ENCODE measurements at places on chromosomes 6 and 20. TPM values are rescaled to one million over a fixed set of nuclear protein-coding genes. Genes with fewer than 3 reads are reported as not detected.

DNA sequence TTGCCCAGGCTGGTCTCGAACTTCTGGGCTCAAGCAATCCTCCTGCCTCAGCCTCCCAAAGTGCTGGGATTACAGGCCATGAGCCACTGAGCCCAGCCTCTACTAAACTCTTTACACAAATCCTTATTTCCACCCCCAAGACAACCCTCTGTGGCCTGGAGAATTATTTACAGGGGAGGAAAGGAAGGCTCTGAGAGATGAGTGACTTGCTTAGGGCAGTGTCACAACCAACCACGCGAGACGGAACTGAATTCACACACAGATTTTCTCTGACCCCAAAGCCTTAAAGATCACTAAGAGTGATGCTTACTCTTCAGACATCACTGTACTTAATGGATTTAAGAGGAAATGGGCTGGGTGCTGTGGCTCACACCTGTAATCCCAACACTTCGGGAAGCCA, 86.2 kb downstream of the RIPOR3 start:
- H3K36me3 ChIP-seq = no peaks in the 10 kb centered on the region
- peak; percentile 72 for DNase-seq
- no peaks in the 10 kb centered on the region for H3K4me1 ChIP-seq
- no peak overlapping the region for H3K27ac ChIP-seq

- peaks cover 25% of the 10 kb centered on the region for H3K4me1 ChIP-seq
- no peak for DNase-seq
- H3K27me3 ChIP-seq = no peaks in the 10 kb centered on the region
- H3K36me3 ChIP-seq = no peaks in the 10 kb centered on the region
- no peak overlapping the region for H3K27ac ChIP-seq
Observed at GRCh38 chr6:169271877-169272216, 18.2 kb upstream of the THBS2 start.

DNA sequence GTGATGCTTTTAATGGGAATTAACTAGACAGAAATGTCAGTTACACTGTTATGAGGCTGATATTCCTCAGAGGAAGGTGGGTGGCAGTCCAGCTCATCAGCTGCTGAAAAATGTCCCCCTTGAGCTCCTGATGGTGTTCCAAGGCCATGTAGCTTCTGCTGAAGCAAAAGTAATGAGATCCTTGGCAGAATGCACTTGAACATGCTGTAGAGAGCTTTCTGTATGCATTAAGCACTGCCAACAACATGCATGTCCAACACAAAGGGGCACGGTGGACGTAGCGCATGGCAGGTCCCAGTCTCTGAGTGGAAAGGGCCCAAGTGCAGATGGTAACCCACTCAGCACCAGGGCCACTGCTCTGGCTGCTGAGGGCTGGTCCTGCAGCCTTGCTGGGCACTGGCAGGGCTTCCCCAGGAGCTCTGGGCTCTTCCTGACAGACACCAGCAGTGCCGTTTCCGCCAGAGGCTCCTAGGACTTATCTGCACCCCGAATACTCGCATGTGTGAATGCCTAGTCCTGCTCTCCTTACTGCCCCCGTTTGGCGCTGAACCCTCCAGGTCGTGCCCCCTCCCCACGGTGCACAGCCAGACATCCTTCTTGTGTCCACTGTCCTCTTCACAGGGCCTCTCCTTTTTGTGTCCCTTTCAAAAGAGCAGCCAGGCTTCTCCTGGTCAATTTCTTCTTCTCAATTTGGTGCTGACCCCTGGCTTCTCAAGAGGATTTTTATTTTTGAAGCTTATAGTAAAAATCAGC, 18.6 kb upstream of the SYNDIG1 start:
- H3K27me3 ChIP-seq = peaks cover 11% of the 10 kb centered on the region
- no peak overlapping the region for H3K4me3 ChIP-seq
- H3K27ac ChIP-seq = no peak overlapping the region

DNA sequence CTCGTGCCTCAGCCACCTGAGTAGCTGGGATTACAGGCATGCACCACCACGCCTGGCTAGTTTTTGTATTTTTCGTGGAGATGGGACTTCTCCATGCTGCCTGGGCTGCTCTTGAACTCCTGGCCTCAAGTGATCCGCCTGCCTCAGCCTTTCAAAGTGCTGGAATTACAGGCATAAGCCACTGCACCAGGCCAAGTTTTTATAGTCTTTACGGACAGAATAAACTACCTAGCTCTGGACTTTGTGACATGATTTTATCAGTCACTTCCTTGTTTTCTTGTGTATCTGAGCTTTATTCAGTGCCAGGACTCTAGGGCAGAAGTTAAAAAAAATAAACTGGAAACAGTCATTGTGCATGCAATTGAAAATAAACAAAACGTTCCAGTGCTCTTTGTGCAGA, 46.7 kb upstream of the RALGAPA2 start:
- DNase-seq = no peak
- no peaks in the 10 kb centered on the region for H3K36me3 ChIP-seq
- no peak overlapping the region for H3K27ac ChIP-seq
- H3K4me3 ChIP-seq = no peak overlapping the region
- no peaks in the 10 kb centered on the region for H3K4me1 ChIP-seq

- H3K36me3 ChIP-seq = no peaks in the 10 kb centered on the region
- H3K27me3 ChIP-seq = no peaks in the 10 kb centered on the region
- H3K4me3 ChIP-seq = no peak overlapping the region
- H3K27ac ChIP-seq = no peak overlapping the region
- no peak for DNase-seq
Observed at GRCh38 chr20:20895537-20895936, 183.1 kb upstream of the RALGAPA2 start.

DNA sequence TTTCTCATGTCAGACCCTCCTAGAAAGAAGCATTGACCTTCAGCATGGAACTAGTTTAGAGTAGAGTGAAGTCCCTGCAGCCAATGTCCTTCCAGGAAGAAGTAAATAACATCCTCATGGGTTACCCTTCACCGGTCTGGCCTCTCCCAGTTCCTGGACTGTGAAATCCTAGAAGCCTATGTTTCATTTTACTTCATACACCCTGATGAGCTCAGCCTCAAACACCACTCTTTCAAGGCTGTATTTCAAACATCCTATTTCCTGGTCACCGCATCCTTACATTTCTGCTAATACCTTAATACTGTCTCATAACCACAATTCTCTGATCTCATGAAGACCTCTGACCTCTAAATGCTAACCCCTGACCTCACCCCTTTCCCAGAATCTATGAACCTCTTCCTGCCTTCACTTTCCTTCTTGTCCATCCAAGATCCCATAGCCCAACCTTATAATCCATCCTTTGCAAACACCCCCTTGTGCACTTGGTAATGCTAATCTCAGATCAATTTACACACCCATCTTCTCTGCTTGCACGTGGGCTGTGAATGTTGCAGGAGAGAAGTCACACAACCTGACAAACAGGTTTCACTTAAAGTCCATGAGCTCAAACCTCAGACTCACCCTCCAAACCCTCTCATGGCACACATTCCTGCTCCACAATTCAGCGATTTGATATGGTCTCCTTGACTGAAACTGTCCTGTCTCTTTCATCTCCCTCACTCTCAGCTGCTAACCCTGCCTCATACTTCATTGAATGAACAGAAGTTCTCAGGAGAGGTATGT, 30.2 kb downstream of the SLC2A10 start:
- H3K27me3 ChIP-seq = peaks cover 11% of the 10 kb centered on the region
- no peak overlapping the region for H3K4me3 ChIP-seq
- H3K36me3 ChIP-seq = peaks cover 12% of the 10 kb centered on the region
- H3K4me1 ChIP-seq = no peaks in the 10 kb centered on the region
- DNase-seq = no peak

- DNase-seq = peak; percentile 88
- no peaks in the 10 kb centered on the region for H3K4me1 ChIP-seq
- peaks cover 20% of the 10 kb centered on the region for H3K27me3 ChIP-seq
- H3K27ac ChIP-seq = no peak overlapping the region
Observed at GRCh38 chr6:157688960-157689599, 134.0 kb upstream of the SNX9 start.

GRCh38 chr6:67467341-67467740, 1167.7 kb upstream of the ADGRB3 start:
- no peaks in the 10 kb centered on the region for H3K36me3 ChIP-seq
- DNase-seq = no peak
- H3K4me3 ChIP-seq = no peak overlapping the region

GRCh38 chr6:55494411-55494810, 84.6 kb downstream of the HMGCLL1 start:
- no peaks in the 10 kb centered on the region for H3K27me3 ChIP-seq
- H3K4me3 ChIP-seq = no peak overlapping the region
- DNase-seq = no peak
- H3K27ac ChIP-seq = no peak overlapping the region
- H3K4me1 ChIP-seq = no peaks in the 10 kb centered on the region

- DNase-seq = no peak
- no peak overlapping the region for H3K27ac ChIP-seq
- H3K4me3 ChIP-seq = no peak overlapping the region
Observed at GRCh38 chr6:170144571-170145271, 146.2 kb downstream of the DLL1 start.

DNA sequence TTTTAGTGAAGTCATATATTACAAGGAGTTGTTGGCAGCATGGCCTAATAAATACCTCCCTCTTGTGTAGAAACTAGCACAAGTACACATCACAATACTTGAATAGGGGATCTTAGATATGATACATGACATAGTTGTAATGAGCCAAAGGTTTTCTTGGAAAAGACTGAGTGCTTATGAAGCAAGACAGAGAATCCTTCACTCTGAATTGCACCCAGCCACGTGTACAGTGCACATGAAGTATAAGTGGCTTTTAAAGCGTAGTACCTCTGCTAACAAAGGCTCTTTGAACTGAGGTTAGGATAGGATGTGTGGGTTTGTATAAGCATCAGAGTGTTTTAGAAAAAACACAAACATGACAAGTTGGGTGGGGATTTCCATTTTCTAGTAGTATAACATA, 145.5 kb upstream of the STMND1 start:
- H3K27ac ChIP-seq = no peak overlapping the region
- H3K4me1 ChIP-seq = peaks cover 2% of the 10 kb centered on the region
- H3K4me3 ChIP-seq = no peak overlapping the region
- DNase-seq = no peak
- no peaks in the 10 kb centered on the region for H3K27me3 ChIP-seq

DNA sequence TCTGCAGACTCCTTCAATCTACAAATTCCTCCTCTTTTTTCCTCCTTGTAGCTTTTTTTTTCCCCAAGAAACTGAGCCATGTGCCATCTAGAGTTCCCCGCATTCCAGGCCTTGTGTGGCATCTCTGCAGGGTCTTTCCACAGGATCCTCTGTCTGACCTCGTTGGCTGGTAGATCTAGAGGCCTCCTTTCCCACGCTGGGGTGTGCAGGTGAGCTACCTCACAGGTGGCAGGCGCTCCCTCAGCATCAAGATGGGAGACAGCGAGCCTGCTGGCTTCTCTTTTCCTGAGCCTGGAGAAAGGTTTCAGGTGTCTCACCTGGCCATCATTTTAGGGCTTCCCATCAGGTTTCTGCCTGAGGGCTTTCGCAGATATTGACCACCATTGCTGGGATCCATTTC, 9.6 kb upstream of the NELFCD start:
- no peaks in the 10 kb centered on the region for H3K4me1 ChIP-seq
- no peak for DNase-seq
- no peak overlapping the region for H3K4me3 ChIP-seq
- peaks cover 3% of the 10 kb centered on the region for H3K27me3 ChIP-seq

DNA sequence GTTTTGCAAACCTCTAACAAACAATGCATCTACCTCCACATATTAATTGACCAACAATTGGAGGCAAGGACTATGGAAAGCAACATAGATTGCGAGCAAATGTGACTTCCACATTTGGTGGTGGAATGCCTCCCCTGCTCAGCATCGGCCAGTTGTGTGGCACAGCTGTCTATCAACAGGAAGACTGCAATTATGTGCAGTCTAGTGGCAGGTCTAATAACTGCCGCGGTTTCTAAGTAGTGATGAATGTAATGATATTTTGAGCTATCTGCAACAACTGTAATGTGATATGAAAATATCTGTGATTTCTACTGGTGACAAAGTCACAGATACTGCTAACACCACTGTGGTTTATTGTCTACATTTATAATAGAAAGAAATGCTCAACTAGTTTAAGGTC, 56.8 kb downstream of the NCR2 start:
- no peak overlapping the region for H3K27ac ChIP-seq
- no peak for DNase-seq
- H3K27me3 ChIP-seq = peaks cover 2% of the 10 kb centered on the region
- no peak overlapping the region for H3K4me3 ChIP-seq
- H3K36me3 ChIP-seq = no peaks in the 10 kb centered on the region

DNA sequence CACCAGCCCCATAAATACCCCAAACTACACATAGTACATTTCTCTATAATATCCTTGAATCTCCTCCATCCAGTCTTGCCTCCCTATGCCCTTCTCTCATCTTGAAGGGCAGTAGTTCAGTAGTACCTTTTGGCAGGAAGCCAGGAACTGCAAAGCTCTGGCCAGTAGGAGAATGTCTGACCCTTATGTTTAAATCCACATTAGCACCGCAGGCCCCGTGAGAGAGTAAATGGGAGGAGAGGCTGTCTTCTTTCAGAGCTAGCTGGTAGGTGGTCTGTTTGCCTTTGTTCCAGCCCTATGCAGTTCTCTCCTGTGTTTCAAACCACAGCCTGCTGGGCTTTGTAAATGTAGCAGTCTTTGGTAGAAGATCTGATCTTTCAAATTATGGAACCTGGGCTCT, 690.7 kb downstream of the DOK5 start:
- H3K4me1 ChIP-seq = peaks cover 10% of the 10 kb centered on the region
- no peak overlapping the region for H3K27ac ChIP-seq
- no peak for DNase-seq
- H3K4me3 ChIP-seq = no peak overlapping the region
- H3K36me3 ChIP-seq = no peaks in the 10 kb centered on the region
- no peaks in the 10 kb centered on the region for H3K27me3 ChIP-seq

- no peak overlapping the region for H3K4me3 ChIP-seq
- no peak overlapping the region for H3K27ac ChIP-seq
- DNase-seq = no peak
- H3K27me3 ChIP-seq = no peaks in the 10 kb centered on the region
- no peaks in the 10 kb centered on the region for H3K36me3 ChIP-seq
- H3K4me1 ChIP-seq = peaks cover 17% of the 10 kb centered on the region
Observed at GRCh38 chr6:2528156-2528555, 222.6 kb downstream of the MYLK4 start.

GRCh38 chr6:119237177-119237715, 112.3 kb downstream of the MAN1A1 start:
- DNase-seq = no peak
- no peaks in the 10 kb centered on the region for H3K27me3 ChIP-seq

- H3K36me3 ChIP-seq = no peaks in the 10 kb centered on the region
- H3K27me3 ChIP-seq = no peaks in the 10 kb centered on the region
- H3K27ac ChIP-seq = peak overlapping the region; percentile 97
- H3K4me1 ChIP-seq = peaks cover 12% of the 10 kb centered on the region
Observed at GRCh38 chr6:37060195-37060559, 54.7 kb downstream of the FGD2 start.

The ZNF292 gene
- 39.4 TPM for total RNA-seq

The LIME1 gene
- total RNA-seq = 1.8 TPM

The SCGN gene
- not detected for total RNA-seq

The KHDC1 gene
- 2.9 TPM for total RNA-seq

The CRYBG1 gene
- 11.9 TPM for total RNA-seq

The B3GAT2 gene
- total RNA-seq = under 0.01 TPM

The ZSCAN23 gene
- total RNA-seq = 7.4 TPM

The SYNDIG1 gene
- total RNA-seq = 3.2 TPM

The IL17F gene
- total RNA-seq = not detected
